Stimulated activated naive CD4-positive, alpha-beta T cell treated with Interleukin-2 at 50 U/mL for 16 hours (primary cell): ENCODE measurements at places on chromosomes 11 and 22.

- no peak for DNase-seq
Measured at GRCh38 chr11:90288212-90288821, 65.5 kb upstream of the CHORDC1 start.

DNA sequence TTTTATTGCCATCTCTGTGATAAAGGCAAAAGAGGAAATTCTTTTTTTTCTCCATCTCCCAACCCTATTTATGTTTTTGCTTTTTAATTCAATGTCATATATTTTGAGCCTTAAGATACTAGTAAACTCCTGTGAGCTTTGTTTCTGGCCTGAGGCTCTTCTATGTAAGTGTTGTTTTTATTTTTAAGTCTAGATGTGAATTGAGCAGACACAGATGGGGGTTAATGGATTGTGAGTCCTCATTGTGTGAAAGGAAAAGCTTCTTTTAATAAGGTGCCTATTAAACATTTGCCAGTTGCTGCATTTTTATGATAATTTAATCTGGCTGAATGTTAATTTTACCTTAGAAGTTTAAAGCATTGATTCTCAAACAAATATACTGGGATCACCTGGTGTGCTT is 2337.9 kb upstream of the RAG2 start:
- DNase-seq = no peak

DNA sequence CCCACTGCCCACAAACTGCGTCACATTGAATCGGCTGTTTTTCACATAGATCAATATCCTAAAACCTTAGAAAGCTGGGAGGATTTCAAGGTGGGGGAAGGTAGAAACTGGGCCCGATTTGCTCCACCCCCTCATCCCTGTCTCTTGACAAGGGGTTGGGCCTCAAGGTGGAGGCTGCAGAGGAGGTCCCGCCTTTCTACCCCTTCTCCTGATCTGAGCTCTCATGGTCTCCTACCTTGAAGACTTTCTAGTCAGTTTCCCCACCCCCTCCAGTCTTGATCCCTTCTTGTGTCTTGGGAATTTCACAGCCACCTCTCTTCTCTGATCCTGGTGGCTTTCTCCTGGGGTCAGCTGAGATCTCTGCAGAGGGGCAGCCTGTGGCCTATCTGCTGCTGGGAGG is 4.5 kb upstream of the STARD10 start:
- no peak for DNase-seq

GRCh38 chr11:64729851-64730382 is 6.9 kb upstream of the NRXN2 start:
- DNase-seq = no peak

DNA sequence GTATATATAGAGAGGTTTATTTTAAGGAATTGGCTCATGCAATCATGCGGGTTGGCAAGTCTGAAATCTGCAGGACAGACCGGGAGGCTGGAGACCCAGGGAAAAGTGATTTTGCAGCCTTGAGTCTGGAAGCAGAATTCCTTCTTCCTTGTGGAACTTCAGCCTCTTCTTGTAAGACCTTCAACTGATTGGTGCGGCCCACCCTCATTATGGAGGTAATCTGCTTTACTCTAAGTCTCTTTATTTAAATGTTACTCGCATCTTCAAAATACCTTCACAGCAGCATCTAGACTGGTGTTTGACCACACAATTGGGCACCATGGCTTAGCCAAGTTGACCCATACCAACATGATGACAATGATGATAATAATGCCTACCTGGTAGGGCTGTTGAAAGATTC is 17.8 kb downstream of the MB start:
- DNase-seq = no peak

- peak; percentile 46 for DNase-seq
Measured at GRCh38 chr22:31526270-31526669, 29.9 kb downstream of the SFI1 start.
